ENCODE measurements at places on chromosomes 13 and 19. TPM values are rescaled to one million over a fixed set of nuclear protein-coding genes. Genes with fewer than 3 reads are reported as not detected.

RETN gene
- total RNA-seq: not detected

- no peak overlapping the region for H3K27ac ChIP-seq
- DNase-seq: no peak
- H3K4me3 ChIP-seq: no peak overlapping the region
Measured at GRCh38 chr19:19179548-19180441, 9.7 kb upstream of the MEF2B start.

DNA sequence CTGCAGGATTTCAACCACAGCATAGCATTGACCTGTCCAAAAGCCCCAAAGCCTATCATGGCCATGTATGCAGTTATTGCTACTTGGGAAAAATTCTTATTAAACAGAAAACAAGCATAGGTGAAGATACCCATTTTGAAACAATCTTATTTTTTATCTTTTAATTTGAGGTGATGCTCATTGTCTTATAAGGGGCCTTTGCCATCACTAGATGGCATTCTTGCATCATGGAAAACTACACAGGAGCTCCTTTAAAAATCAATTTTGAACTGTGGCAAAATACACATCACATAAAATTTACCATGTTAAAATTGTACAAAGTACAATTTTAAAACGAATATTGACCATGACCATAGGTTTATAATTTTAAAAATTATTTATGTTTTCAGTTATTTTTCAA, 38.9 kb upstream of the ZNF835 start:
- no peak overlapping the region for H3K4me3 ChIP-seq
- no peaks in the 10 kb centered on the region for H3K4me1 ChIP-seq
- no peaks in the 10 kb centered on the region for H3K27me3 ChIP-seq
- H3K27ac ChIP-seq: no peak overlapping the region

- H3K27me3 ChIP-seq: no peaks in the 10 kb centered on the region
- H3K4me3 ChIP-seq: no peak overlapping the region
- peaks cover 2% of the 10 kb centered on the region for H3K4me1 ChIP-seq
- H3K27ac ChIP-seq: no peak overlapping the region
- no peak for DNase-seq
Measured at GRCh38 chr13:44148159-44148914, 225.3 kb upstream of the SERP2 start.

DNA sequence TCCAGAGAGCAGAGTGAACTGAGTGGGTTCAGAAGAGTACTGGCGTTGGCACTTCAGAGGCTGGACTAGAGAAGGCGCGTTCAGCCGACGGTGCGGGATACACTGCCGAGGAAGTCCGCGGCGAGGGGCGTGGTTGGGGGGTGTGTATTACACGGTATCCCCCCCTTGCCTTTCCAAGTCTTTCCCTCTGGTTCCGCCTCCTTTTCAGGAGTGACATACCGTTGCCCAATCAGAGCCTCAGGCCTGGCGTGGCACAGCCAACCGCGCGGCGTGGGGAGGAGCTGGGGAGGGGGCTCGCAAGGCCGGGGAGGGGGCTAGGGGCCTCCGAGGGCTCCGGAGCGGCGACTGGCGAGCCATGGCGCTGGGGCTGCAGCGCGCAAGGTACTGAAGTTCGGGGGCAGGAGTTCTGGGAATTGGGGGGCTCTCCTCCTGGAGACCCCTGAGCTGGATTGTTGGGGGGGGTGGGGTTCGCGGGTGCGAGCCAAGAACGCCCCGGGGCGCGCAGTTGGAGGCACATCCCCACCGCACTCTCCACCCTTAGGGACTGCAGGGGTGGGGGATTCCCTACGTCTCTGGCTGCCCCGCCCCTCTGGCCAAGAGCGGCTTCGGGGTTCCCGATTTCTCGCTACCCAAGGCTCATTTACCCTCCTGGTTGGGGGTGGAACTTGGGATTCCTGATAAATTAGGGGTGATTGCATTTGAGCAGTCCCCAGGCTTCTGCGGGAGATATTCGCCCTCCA, at the start of gene HIF3A:
HIF3A (plus strand) TSS at position 321 of the 740 bp plus-strand sequence; CDS start at position 356, 35 bp downstream.
- peak within 1 kb of the TSS; percentile 98 for H3K27ac ChIP-seq
- H3K4me3 ChIP-seq: peak within 1 kb of the TSS; percentile 90
- peaks cover 39% of the 10 kb centered on the region for H3K4me1 ChIP-seq
- DNase-seq: no peak

CKM gene
- not detected for total RNA-seq

PSPN gene
- total RNA-seq: 2.5 TPM

PROSER3 gene
- total RNA-seq: 7.5 TPM

GRCh38 chr13:44429311-44429710, 55.7 kb downstream of the SERP2 start:
- no peak overlapping the region for H3K27ac ChIP-seq
- H3K4me3 ChIP-seq: no peak overlapping the region
- H3K27me3 ChIP-seq: no peaks in the 10 kb centered on the region
- DNase-seq: no peak
- H3K36me3 ChIP-seq: peaks cover 4% of the 10 kb centered on the region

DNA sequence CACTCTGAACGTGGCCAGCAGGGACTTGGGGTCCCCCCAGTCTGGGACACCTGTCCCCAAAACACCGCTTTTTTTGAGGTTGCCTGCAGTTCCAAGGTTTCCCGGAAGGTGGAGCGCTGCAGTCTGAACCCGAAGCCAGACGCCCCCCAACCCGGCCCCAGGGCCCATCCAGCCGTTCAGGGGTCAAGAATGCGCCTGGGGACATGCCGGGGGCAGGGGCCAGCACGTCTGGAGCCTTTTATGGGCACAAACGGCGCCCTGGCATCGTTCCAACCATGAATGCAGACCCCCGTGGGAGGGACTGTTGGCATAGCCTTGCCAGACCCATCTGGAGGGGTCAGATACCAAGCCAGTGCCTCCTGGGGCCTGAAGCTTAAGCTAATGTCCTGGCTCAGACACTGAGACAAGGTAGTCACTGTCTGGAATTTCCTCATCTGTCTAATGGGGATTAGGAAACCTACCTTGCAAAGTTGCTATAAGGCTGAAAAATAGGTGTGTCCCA, 6.9 kb downstream of the S1PR5 start:
- peaks cover 16% of the 10 kb centered on the region for H3K4me1 ChIP-seq
- no peaks in the 10 kb centered on the region for H3K36me3 ChIP-seq
- H3K4me3 ChIP-seq: no peak overlapping the region
- no peak for DNase-seq
- H3K27ac ChIP-seq: no peak overlapping the region
